CD4-positive, alpha-beta T cell treated with Interleukin-10 for 1 hour (primary cell): ENCODE measurements at places on chromosomes 4 and X.

DNA sequence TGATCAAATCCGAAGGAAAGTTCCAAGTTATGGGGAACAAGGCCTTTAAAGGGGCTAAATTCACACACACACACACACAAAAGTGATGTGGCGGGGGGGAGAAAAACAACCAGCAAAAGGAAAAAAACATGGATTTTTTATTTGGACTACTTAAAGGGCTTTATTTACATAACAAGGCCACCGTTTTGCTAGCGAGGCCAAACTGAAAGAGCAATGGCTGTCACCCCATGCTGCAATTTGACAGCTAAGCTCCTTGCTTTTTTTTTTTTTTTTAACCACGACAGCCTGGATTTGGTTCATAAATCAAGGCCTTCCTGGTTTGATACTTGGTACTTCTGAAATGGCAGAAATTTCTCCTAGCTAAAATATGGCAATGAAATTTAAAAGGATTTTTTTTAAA, 99.6 kb upstream of the PTCHD1 start:
- DNase-seq: no peak

DNA sequence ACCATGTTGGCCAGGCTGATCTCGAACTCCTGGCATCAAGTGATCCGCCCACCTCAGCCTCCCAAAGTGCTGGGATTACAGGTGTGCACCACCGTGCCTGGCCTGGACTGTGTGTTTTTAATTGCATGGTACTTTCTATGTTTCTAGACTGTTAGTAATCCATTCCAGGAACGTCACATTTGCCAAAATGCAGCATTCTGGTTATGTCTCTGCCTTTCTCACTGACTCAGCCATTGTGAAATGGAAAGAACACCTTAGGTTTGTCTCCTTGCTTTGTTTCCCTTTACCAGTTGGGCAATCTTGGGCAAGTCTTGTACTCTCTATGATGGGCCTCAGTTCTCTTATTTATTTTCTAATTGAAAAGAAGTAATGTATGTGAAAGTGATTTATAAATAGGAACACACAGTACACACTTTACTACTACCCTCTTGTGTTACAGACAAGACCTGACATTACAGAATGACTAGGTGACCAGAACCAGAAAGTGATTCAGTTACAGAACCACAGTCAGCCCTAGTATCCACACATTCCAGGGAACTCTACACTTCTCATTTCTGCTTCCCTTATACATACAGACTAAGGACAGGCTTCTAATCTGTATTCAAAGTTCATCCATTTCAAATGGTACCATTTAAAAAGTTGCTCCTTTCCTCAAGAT, 187.1 kb downstream of the MGST2 start:
- no peak for DNase-seq

DNA sequence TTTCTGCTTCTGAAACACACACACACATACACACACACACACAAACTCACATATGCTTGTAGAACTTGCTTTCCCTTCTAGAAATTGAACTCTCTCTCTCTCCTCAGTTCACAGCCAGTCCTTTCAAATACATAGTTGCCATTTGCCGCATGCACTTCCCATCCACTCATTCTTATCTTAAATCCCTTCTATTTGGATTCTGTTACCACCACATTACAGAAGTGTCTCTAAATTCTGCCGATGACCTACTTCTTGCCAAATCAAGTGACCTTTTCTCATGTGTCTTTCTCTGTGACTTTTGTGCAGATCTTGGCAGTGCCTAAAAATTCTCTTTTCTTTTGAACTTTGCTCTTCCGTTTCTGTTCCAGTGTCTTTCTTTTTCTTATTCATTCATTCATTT, 7.5 kb upstream of the MYOZ2 start:
- no peak for DNase-seq

GRCh38 chr4:165394275-165394674, 15.5 kb downstream of the CPE start:
- no peak for DNase-seq

DNA sequence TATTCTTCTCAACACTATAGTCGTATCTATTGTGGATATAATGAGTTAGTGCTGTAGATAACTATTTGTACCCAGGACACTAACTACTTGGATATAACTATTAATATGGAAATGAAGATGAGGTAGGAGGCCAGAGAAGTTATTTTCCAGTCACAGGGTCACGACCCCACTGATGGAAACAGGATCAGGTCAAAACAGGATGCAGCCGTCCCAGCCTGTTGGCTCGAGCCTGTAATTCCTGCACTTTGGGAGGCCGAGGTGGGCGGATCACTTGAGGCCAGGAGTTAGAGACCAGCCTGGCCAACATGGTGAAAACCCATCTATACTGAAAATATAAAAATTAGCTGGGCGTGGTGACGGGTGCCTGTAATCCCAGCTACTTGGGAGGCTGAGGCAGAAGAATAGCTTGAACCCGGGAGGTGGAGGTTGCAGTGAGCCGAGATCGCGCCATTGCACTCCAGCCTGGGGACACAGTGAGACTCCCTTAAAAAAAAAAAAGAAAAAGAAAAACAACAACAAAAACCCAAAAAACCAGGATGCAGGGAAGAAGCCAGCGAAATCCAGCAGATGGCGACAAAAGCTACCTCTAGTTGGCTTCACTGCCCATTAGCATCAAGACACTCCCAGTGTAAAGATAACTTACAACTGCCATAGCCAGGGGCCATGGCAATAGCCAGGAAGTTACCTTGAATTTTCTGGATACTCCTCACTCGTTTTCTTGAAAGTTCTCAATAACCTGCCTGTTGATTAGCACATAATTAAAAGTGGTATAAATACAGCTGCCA, 37.9 kb upstream of the NKAP start:
- DNase-seq: no peak

DNA sequence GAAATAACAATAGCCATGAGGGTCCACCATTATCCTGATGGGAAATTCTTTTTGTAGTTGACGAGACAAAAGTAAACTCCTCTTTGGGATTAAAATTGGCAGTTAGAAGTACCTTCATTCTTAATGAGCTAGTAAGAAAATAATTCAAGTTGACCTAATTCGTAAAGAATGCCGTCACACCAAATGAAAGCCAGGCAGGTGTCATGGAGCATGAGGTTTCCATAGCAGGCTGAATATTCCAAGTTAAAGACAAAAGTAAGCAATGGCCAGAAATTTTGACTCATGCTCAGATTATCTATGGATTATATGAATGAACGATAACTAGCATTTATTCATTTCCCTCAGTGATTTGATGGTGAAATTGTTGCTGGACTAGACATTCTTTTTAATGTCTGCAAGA, 192.2 kb upstream of the FAT1 start:
- DNase-seq: no peak

GRCh38 chr4:38819569-38819968, 15.0 kb upstream of the TLR1 start:
- DNase-seq: no peak

DNA sequence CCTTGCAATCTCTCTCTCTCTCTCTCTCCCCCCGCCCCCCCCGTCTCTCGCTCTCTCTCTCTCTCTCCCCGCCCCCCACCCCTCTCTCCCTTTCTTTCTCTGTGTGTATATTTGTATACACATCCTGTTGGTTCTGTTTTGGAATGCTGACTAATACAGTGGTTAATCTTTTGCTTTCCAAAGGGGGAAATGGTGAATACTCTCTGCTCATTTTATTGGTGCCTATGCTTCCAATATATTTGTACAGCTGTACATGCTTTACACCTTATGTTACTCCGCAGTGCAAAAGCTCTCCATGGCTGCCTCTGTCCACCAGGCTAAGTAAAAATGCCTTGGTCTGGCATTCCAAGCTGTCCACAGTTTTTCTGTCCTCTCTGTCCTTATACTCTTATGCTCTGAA, 158.8 kb downstream of the RBMX2 start:
- no peak for DNase-seq

GRCh38 chr4:36206603-36207311, 37.6 kb downstream of the ARAP2 start:
- DNase-seq: no peak

DNA sequence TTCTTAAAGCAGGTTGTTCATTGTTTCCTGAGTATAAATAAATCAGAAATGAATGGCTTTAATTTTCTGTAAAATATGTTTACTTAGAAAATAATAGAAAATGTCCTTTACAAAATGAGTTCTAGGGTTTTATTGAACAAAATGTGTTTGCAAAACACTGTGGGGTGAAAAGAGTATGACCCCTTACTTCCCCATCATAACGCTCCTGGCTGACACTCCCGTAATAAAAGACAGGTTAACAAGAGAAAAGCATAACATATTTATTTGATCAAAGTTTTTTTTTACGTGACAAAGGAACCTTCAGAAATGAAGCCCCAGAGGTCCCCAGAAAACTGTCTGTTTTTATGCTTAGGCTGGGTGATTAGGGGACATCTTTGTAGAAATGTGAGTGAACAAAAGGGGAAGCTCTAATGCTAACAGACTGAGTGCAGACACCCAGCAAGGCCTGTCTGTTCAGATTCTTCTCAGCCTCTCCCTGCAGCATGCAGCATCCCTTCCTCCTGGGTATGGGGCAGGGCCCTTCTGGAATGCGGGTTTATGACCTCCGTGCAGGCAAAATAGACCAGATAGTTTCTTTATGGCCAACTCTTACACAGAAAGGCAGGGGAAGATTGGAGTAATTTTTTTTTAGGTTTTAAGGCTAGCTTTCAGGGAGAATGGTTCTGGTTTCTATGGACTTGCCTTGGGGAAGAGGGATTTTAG, 26.1 kb downstream of the ZFP42 start:
- DNase-seq: no peak

DNA sequence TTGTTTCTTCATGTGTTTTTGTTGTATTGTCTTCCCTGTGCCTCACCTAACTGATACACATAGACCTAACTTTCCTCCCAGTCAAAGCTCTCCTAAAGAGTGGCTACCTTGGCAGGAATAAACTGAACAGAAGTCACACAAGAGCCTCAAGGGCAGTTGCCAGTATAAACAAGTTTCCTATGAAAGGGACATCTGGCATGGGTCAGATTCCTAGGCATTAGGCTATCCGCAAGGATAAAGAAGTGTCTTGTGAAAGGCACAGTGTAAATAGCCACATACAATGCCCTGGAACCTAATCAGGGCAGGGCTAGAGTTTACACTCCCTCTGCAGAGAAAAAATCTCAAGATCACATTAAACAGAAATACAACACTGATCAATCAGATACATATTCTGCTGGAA, 220.8 kb downstream of the SPANXN3 start:
- DNase-seq: no peak

- no peak for DNase-seq
Observed at GRCh38 chr4:156132196-156132595, 178.5 kb upstream of the CTSO start.

DNA sequence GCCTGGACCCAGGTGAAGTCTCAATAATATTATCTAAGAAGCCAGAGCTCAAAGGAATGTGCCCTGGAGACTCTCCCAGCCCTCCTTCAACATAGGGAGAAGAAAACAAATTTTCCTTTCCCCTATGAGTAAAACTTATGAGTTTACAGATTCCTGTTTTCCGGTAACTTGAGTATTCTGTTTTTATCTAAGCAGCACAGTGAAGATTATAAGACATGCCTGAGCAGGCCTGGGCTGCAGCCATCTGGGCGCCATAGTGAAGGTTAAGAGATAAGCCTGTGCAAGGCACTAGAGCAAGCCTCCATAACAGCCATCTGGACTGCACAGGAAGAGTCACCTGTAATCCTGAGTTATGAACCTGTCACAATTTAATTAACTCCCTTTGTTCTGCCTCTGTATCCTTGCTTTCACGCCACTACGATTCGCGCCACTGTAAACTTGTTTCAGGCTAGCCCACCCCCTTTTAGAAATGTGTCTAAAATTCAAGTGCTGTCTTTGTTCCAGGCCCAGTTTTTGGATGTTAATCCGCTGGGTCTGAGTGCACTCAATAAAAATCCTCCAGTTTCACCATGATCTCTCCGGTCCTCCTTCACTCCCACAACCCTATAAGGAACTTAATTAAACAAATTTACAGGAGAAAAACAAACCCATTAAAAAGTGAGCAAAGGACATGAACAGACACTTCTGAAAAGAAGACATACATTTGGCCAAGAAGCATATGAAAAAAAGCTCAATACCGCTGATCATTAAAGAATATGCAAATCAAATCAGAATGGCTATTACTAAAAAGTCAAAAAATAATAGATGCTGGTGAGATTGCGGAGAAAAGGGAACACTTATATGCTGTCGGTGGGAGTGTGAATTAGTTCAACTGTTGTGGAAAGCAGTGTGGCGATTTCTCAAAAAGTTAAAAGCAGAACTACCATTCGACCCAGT, 189.5 kb downstream of the APBB2 start:
- DNase-seq: no peak

- no peak for DNase-seq
Observed at GRCh38 chrX:42755815-42756214, 22.1 kb downstream of the PPP1R2C start.

DNA sequence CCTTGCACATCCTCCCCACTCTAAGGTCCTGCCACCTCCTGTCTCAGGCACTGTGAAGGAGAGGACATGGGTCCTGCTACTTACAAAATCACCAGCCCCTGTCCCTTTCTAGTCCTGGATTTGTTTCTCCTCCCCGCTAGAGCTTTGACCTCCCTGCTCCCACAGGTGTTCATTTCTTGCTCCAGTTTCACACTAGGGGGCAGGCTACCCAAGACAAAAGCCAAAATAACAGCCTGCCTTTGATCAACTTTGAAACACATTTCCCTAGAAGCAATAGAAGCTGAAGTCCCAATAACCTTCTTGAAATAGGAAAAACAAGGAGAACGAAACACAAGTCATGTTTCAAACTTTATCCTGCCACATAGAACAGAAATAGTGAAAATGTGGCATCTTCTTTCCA, 164.4 kb downstream of the QDPR start:
- DNase-seq: peak; percentile 47

DNA sequence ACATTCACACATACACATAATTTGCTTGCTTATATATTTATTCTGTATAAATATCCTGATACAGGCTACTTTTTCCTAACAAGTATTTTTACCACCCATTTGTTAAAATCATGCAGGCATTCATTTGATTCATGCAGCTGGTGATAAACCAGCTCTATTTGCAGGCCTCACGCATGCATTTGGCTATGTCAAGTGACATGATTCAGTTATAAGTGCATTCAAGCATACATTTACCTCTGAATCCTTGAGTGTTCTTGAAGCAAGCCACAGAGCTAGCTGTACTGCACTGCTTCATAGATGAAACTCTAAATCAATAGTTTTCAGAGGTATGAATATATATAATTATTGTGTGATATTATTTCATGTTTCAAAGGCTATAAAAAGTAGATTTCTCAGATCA, 544.0 kb upstream of the AGA start:
- no peak for DNase-seq

GRCh38 chr4:158129694-158130093, 43.1 kb downstream of the GASK1B start:
- DNase-seq: no peak

- DNase-seq: peak; percentile 56
Observed at GRCh38 chrX:53284684-53285447, 3.5 kb upstream of the IQSEC2 start.

DNA sequence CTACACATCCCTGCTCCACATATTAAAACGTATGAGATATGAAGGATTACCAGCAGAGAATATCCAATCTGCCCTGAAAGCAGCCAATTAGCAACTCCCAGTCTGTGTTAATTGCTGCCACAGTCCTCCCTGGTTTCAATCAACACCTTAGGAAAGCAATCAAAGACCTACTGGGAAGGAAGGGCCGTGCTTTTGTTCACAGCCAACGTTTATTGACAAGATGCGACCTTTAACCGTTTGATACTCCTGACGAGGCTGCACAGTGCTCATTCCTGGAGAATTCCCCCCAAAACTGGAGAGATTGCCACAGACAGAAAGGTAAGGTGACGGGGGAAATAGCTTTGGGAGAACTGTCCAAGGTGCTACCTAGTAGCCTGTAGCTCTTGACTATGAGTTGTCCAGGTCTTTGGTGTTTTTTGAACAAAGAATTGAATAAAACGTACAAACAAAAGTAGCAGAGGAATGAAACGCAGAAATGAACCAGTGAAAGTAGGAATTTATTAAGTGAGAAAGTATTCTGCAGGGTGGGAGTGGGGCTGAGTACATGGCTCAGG, 596.5 kb downstream of the NLGN4X start:
- DNase-seq: no peak
